ENCODE measurements at places on chromosomes 6 and 20.

GRCh38 chr6:72938104-72938503, 287.2 kb downstream of the KHDC1L start:
- no peak for DNase-seq

DNA sequence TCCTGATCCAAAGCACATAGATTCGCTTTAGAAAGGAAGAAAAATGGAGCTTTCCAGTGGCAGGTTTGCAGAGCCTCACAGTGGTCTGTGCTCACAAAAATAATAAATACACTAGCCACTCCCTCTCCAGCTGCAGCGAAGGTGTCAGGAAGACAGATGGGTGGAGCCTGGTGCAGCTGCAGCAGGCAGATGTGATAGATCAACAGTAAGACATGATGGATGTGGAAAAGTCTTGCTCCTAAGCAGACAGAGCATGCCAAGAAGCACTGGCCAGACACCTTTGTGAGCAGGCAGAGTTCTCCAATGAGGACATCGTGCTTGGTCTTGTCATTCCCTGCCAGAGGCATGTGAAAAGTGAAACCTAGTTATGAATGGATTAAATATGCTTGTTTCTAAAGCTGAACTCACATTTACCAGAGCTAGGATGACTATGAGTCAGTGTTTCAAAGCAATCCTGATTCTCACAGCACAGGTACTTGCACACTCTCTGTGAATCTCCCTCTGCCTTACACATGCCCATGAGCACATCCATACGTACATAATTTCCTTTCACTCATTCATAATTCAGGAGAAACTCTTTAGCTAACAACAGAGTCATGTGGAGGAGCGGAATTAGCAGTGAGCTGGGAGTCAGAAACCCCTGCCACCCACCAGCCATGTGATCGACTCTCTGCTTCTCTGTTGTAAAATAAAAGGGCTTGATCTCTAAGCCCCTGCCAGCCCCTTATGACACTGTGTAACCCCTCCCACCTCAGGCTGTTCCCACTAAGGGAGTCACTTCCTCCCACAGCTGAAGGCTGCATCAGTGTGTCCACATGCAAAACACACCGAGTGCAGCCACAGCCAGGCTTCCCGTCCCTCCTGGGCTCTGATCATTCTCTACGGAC, 111.2 kb downstream of the SCML4 start:
- DNase-seq: no peak

DNA sequence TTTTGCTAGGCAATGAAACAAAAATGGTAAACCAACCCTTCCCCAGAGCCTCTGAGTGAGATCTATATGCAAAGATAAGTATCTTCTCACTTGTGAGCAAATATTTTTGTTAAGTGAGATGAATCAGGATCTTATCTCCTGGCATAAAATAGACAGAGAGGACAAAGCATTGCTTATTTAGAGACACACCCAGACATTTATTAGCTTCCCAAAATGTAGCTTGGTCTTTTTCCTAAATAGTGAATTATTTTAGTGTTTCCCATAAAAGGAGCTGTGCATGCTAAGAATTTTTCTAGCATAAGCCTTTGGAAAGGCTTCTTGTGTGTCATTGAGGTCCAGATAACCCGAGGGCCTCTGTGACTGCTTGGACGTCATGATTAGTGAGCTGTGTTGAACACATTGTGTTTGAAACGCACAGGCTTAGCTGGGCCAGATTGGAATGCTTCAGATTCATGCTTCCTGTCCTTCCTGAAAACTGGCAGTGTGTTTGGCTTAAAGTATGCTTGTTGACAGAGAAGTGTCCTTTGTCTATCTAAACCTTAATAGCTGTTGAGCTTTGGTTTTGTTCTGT, 16.5 kb downstream of the MTHFD1L start:
- peak; percentile 82 for DNase-seq

- no peak for DNase-seq
These were observed 183.7 kb upstream of the JAG1 start for GRCh38 chr20:10857352-10858070.

DNA sequence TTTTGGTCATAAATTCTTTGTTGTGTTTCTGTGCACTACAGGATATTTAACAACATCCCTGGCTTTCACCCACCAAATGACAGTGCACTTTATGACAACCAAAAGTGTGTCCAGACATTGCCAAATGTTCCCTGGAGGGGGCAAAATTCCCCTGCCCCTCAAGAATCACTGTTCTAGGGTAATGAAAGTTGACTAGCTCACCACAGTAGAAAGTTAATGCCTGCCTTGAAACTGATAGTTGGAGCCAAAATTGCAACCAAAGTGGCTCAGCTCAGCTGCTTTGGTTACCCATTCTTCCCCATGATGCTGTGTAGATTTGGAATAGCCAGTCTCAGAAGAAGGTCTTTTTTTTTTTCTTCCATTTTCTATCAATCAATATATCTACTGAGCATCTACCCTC, 150.6 kb downstream of the RALGAPA2 start:
- DNase-seq: no peak

DNA sequence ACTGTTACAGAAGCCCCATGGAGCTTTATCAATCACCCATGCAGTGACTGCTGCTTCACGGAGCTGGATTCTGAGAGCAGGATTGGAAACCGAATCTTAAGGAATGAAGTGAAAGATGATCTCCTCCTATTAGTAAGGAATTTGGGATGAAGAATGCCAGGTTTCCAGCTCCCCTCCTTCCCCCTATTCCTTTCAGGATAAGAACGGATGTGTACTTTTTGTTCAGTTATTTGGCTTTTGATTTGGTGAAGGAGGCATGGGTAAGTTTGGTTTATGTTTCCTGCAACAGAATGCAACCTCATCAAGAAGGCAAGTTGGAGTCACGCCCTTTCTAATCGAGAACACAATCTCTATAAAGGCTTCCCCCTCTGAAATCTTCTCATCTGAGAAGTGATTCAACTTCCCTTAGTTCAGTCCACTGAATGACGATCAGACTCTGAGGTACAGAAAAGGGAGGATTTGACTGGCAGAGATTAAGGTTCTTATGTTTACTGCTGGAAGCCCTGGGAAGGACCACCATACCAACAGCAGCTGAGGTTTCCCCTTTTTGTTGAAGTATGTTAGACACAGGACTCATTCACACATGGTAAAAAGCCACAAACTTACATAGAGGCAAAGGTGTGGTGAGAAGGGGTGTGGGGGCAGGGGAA, 5.5 kb downstream of the ELMO2 start:
- DNase-seq: peak; percentile 28

GRCh38 chr6:106626485-106626884, 2.8 kb downstream of the RTN4IP1 start:
- no peak for DNase-seq

- no peak for DNase-seq
These were observed 321.3 kb downstream of the DHX35 start for GRCh38 chr20:39283464-39283863.

GRCh38 chr6:16743664-16744210, 17.5 kb downstream of the ATXN1 start:
- no peak for DNase-seq

DNA sequence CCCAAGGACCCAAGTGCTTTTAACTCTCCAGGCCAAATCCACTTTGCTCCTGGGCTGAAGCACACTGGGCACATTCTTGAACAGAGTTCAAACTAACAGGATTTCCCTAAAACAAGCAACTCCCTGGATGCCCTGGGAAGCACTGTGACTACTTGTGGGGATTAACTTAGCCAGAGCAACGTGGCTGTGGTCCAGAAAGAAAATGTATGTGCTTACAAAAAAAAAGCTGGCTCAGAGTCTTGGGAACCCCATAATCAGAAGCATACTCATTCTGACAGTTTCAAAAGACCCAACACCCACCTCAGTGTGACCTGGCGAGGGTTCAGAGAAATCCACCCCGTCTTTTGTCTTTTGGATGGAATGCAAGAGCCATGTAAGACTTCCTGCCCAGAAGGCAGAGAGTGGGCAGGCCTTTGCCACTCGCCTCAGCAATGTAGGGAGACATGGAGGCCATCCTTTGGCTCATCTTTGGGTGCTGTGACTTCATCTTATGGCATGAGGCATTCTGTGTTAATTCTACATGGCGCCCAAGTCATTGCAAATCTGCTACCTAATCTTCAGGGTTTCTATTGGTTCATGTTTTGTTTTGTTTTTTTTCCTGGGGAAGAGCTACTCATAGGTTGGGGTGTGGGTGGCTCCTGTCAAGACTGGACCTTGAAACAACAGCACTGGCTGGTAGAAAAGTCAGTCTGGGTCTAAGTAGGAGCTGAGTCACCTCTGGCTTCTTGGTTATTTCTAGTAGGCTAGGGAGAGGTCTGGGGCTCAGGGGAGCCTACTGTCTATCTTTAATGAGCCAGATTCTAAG, 248.6 kb upstream of the SUPT3H start:
- peak; percentile 16 for DNase-seq

DNA sequence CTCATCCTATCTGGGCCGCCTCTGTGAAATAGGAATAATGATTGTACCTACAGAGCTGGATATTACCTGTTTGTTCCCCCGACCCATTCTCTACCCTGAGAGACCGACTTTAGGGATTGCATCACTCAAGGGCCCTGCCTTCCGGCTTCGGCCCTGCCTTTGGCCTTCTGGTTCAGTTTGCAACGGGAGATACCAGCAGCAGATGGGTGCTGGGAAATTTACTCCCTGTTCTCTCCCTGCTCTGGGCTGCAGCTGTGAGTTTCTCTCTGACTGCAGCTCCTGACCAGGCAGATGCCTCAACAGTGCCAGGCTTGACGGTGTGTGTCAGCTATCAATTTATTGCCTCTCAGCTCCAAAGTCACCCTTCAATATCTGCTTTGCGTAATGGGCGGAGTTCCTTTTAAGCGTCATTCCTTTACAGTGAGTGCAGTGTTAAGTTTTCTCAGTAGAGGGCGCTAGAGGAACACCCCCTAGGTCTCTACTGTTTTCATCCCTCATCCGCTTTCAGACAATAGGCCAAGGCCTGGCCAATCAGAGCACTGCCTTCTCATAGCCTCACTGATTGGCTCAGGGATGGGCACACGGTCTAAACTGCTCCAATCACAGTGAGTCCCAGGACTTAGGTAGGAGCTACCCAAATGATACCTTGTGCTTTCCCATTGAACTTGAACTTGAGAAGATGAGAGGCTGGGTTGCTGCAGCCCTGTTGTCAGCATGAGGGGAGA, 30.0 kb downstream of the KCNG1 start:
- DNase-seq: peak; percentile 85

- DNase-seq: no peak
These were observed 59.5 kb downstream of the NINL start for GRCh38 chr20:25525867-25526266.

GRCh38 chr6:154306696-154307095, 49.9 kb downstream of the IPCEF1 start:
- DNase-seq: no peak

DNA sequence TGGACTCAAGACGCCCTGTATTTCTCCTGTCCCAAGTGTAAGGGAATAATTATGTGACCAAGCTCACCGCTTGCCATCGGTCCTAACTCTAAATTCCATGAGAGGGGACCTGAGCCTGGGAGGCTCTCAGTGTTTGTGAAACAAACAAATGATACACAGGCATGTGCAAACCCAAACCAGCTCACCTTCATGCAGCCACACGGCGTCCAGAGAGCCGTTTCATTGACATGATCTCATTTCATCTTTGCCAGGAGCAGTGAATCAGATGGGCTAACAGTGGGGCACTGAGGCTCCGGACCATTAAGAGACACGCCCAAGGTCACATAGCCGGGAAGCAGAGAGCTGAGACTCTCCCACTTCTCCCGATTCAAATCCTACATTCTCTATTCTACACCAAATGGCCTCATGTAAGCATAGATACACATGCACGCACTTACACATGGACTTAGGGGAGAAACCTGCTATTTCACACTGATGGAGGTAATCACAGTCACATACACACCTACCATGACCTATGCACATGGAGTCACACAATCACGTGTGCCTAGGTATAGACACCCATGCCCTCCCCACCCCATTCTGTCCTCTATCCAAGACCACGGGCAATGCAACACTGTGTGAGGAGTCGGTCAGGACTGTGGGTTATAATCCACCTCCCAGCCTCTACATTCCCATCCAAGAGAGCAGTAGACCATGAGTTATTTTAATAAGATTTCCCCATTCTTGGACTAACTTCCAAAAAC, 1.1 kb downstream of the BNIP5 start:
- DNase-seq: no peak

GRCh38 chr20:44413575-44414345, 58.3 kb downstream of the HNF4A start:
- DNase-seq: no peak

GRCh38 chr6:42322676-42323075, 105.0 kb upstream of the MRPS10 start:
- peak; percentile 40 for DNase-seq

GRCh38 chr20:63022501-63022900, 15.7 kb upstream of the BHLHE23 start:
- no peak for DNase-seq

GRCh38 chr20:56362833-56363413, 4.1 kb downstream of the FAM210B start:
- no peak for DNase-seq

GRCh38 chr6:139308936-139309603, 17.3 kb upstream of the TXLNB start:
- DNase-seq: no peak

- DNase-seq: no peak
These were observed 242.8 kb upstream of the RGS17 start for GRCh38 chr6:153373869-153374268.

DNA sequence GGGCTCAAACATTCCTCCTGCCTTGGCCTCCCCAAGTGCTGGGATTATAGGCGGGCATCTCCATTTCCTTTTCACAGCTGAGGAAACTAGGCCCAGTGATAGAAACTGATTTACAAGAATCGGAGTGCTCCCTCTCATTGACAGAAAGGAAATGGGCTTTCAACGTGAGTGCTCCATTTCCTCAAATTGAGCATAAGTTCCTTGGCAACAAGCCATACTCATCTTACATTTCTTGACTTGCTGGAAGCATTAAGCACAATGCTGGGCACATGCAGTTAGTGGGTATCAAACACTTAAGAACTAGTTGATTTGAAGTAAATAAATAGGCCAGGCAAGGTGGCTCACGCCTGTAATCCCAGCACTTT, 54.7 kb downstream of the FGD2 start:
- DNase-seq: no peak

GRCh38 chr6:55674672-55675071, 95.7 kb upstream of the HMGCLL1 start:
- DNase-seq: no peak

DNA sequence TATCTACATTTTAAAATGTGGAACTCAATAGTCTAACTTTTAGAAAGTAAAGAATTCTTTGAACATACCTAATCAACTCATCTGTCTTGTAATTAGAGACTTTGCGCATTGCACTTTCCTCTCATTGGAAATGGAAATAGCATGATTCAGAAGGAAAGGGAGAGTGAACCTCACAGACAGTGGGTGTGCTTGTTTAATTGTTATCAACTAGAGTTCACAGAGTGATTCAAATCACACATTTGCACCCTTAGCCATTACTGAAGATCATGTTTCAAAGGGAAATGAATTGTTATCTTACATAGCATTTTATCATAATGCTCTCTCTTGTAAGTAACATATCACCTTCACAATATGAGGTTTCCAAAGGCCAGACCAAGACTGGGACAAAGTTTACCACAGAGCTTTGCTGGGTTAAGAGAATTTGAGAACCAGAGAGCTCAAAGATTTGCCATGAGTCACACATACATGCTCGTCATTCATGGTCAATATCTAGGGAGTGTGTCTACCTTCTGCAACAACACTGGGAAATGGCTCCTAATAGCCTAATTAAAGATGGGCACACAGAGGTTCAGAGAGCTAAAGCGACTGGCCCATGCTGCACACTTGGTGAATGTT, 21.5 kb downstream of the GSTA3 start:
- no peak for DNase-seq

Data from neural progenitor cell (in vitro differentiated cells).